NCI-H510A (cell line): ENCODE measurements at places on chromosomes 1 and 21.

GRCh38 chr1:167764458-167765330, 42.9 kb downstream of the MPZL1 start:
- DNase-seq, result no peak

DNA sequence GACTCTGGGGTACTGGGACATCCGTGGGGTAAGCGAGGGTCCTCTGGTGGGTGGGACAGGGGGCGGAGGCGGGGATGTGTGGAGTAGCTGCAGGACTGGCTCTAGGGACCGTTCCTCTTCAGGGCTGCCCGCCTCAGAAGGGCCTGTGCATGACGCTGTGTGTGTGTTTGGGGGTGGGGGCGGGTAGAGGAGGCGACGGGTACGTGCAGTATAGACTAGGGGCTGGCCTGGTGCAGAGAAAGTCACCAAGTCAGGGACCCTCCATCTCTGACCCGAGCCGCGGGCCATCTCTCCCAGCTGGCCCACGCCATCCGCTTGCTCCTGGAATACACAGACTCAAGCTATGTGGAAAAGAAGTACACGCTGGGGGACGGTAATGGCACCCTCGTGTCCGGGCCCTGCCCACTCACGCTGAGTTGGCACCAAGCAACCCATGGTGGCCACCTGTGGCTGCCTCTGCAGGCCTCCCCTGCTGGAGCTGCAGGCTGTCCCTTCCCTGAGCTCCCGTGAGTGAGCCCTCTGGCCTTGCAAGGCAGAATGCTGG, 342 bp downstream of the GSTM5 start:
- DNase-seq, result no peak

- no peak for DNase-seq
Observed at GRCh38 chr1:82185084-82185483, 384.4 kb downstream of the ADGRL2 start.

DNA sequence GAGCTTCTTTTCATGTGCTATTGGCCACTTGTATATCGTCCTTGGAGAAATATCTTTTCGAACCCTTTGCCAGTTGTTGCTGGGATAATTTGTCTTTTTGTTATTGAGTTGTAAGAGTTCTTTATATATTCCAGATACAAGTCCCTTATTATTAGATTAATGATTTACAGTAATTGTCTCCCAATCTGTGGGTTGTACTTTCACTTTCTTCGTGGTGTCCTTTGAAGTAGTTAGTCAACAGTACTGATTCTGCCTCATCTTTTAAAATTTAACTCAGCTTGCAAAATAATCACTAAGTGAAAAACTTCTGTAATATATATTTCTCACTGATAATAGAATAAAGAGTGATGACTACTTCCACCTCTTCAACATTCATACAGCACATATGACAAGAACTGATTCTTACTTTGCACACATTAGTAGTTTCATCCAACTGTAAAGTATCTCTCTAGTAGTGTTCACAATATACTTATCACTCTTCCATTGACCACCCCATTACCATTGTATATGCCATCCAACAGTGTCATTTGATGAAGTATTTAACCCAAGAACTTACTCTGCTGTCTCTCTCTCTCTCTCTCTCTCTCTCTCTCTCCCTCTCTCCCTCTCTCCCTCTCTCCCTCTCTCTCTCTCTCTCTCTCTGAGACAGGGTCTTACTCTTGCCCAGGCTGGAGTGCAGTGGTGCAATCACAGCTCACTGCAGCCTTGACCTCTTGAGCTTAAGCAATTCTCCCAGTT, 104.2 kb upstream of the DMRTA2 start:
- DNase-seq, result no peak

GRCh38 chr1:201476670-201477344, 7.8 kb upstream of the PHLDA3 start:
- DNase-seq, result peak; percentile 14

- DNase-seq, result no peak
Observed at GRCh38 chr1:240282061-240282830, 190.6 kb downstream of the FMN2 start.

DNA sequence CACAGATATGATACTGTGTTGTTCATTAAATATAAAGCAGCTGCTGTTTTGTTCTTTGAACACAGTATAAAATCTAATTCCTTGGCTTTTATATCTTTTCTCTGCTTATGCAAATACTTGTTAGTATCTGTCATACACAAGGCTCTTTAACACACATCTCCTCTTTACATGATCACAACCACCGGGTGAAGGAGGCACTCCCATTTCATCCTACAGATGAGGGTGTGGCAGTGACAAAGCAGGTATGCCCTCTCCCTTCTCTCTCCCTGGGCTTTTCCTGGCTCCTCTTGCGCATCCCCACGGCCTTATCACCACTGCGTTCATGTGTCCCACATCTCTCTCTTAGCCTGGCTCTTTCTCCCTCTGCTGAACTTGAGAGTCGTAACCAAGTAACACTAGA, 38.2 kb downstream of the JUN start:
- DNase-seq, result no peak

DNA sequence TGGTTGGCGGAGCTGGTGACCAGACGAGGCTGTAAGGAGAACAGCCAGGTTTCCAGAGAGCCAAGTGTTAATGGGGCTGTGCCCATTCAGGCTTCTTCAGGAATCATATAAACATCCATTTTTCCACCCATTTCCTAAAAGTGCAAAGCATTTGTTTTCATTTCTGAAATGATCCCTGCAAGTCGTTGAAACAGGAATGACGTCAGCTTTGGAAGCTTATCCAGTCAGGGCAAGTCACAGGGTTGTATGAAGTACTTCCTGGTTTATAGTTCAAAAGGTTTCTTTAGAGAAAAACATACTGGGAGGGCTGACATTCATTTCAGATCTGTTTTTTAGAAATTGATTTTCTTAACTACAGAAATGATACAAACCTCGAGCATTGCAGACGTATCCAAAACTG, 29.2 kb downstream of the IGSF5 start:
- DNase-seq, result no peak

DNA sequence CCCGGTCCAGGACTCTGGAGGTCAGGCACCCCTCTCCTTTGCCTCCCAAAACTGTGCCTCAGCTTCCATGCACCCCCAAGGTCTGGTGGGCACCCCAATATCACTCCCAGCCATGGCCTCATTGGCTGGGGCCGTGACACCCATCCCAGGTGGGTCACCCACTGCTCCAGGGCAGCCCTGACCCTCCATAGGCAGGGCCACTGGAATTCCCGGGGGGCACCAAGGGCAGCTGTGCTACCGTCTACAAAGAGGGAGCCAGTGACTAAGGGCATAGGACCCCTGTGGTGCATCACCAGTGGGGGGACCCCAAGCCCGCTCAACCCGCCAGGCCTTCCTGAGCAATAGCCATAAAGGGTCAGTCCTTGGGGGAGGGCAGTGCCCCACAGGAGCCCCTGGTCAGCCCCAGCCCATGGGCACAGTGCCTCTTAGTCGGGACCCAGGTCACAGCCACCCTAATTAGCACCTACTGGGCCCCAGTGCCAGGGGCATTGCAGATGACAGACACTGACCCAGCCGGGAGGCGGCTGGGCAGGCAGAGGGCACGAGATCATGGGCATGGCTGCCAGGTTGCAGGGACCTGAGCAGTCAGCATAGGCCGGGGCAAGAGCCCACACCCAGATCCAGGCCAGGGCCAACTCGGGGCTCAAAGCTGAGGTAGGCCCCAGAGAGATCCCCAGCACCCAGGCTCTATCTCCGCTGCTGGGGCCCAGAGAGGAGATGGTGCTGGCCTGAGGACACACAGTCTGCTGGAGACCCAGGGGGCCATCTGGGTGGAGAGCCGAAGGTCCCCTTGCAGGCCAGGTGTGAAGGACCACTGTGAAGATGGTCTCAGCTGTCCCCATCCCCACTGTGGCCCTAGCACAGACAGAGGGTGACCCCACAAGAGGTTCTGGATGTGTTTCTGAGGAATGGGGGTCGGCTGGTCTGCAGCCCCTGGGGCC, 19.0 kb upstream of the ARF1 start:
- no peak for DNase-seq

GRCh38 chr1:246365708-246366107, 141.4 kb downstream of the SMYD3 start:
- DNase-seq, result no peak

DNA sequence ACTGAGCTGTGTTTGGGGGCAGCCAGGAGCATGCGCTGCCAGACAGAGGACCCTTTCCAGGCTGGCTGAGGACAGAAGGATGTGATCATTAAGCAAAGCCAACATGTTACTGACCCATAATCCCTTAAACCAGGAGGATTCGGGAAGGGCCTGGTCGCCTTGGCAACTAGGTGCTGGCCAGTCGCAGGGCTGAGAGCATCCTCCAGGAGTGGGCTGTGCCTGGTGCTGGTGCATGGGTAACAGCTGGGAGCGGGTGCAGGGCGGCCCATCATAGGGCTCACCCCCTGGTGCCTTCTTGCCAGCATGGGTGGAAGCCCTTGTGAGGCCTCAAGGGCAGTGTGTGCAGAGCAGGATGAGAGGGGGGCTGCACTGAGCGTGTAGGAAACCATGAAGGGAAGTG, 17.2 kb downstream of the CDK18 start:
- no peak for DNase-seq

DNA sequence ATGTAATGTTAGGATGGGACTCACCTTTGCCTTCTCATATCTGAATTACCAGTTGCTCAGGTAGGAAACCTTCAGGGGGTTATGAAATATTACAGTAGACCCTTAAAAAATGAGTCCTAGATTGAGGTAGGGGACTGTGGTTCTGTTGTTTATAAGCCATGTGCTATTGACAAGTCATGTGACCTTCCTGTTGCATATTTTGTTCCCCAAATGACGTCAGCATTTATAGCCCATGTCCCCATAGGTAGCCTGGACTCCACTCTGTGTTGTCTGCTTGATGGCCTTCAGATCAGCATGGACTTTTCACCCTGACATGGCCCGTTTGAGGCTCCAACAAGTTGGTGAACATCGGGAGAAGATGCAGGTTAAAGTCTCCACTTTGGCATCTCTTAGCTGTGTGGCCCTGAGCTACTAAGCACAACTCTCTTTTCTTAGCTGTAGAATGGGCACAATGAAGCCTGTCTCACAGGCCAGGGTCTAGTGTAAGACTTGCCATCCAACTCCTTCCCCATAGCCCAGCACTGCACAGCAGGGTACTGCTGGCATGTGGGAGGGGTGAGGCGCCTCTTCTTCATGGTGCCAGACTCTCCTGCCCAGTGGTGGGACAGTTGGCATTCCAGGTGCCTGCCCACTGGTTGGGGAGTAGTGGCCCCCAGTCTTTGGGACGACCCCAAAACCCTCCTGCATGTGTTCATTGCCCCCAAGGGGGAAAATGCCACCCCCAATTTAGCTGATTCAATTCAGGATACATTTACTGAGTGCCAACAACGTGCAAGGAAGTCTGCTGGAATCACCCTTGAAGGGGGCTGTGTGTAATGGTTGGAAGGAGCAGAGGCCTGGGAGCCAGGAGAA, 36.1 kb upstream of the TTC22 start:
- no peak for DNase-seq

- no peak for DNase-seq
Observed at GRCh38 chr1:1788136-1788535, 9.9 kb upstream of the NADK start.

- DNase-seq, result no peak
Observed at GRCh38 chr1:70587872-70588366, 176.9 kb downstream of the CTH start.

GRCh38 chr1:167587872-167588271, 34.3 kb upstream of the CREG1 start:
- DNase-seq, result no peak

DNA sequence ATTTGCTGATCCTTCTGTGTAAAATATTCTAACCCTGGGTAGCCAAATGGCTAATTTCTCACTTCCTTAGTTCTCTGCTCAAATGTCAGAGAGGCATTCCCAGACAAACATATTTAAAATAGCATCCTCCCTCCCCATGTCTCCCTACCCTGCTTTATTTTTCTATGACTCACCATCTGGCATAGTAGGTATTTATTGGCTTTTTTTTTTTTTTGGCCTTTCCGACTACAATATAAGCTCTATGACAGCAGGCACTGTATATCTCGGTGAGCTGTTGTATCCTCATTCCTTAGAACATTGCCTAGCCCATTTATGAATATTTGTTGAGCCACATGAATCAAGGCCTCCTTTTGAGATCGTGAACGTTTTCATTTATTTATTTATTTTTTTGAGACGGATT, 1.5 kb upstream of the NEK7 start:
- no peak for DNase-seq

DNA sequence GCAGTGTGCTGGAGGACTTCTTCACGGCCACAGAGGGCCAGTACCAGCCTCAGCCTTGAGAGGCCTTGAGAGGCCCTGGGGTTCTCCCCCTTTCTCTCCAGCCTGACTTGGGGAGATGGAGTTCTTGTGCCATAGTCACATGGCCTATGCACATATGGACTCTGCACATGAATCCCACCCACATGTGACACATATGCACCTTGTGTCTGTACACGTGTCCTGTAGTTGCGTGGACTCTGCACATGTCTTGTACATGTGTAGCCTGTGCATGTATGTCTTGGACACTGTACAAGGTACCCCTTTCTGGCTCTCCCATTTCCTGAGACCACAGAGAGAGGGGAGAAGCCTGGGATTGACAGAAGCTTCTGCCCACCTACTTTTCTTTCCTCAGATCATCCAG, 6.2 kb upstream of the HDAC1 start:
- no peak for DNase-seq

DNA sequence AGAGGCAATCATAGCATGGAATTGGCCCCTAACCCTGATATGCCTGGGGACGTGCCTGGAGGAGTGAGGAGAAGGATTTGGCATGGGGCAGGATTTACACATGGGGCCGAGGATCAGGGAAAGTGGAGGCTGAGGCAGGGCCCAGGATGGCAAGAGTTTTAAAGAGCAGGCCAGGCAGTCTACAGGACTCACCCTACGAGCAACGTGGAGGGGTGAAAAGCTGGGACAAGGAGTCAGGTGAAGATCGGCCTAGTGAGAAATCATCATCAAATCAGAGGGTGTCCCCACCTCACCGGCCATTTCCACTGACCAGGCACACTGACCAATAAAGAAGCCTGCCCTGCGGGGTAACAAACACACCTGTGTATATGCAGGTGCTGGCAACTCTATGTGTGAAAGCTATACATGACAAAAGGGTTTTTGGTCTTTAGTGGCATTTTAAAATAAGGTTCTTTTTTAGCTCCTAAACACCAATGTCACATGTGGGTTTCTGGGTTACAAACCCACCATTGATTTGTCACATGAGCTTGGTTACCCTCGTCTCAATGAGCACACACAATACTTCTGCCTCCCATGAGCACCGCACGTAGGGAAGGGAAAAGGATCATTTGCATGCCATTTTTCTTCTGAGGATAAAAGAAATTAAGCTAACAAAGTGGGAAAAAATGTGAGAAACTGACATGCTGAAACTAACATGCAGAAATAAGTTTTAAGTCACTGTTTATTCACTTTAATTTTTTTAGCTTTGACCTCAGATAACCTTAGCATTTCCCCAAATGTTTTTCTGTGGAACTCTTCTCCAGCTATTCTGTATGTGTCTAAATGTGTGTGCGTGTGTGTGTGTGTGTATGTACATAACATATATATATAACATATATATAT, 168.1 kb upstream of the EDN2 start:
- no peak for DNase-seq
